ENCODE measurements at places on chromosomes 3 and 15.

GRCh38 chr3:26118165-26118564, 328.3 kb downstream of the OXSM start:
- no peak for DNase-seq

DNA sequence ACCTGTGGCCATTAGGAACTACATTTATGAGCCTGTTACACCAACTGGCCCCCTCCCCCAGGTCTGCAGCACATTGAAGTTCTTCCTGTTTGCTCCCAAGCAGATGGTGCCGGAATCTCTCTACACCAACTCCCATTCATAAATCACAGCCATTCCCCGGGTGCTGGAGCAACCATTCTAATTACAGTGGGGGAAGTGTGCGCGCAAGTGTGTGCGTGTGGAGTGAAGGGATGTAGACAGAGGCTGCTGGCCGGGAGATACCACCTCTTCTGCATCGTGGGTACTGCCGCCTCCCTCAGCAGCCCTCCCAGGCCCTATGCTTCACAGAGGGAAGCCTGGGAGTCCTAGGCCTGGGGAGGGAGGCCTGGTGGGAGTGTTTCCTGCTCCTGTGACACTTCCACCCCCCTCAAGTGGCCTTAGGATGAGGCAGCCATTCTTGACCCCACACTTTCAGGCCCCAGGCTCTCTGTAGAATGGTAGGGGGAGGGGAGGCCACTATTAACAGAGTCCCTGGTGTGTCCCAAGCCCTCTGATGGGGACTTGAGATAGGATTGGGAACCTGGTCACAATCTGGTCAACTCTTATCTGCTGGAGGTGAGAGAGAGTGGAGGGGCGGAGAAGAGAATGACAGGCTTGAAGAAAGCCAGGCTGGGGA, 69.1 kb downstream of the MAGEF1 start:
- DNase-seq, result no peak

DNA sequence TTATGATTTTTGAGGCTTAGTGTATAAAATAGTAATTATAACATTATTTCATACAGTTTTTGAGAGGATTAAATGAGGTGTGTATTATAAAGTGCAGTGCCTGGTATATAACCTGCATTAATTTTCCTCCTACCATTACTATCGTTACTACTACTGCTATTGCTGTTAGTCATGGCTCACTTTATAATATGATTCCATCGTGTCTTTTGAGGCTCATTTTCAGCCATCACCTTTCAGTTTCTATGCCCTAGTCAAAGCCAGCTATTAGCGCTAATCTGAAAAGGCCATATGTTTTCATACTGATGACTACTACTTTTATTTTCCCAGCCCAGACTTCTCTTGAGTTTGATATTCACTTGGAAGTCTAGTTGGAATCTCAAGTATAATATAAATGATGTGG, 5.5 kb downstream of the MEF2A start:
- no peak for DNase-seq

DNA sequence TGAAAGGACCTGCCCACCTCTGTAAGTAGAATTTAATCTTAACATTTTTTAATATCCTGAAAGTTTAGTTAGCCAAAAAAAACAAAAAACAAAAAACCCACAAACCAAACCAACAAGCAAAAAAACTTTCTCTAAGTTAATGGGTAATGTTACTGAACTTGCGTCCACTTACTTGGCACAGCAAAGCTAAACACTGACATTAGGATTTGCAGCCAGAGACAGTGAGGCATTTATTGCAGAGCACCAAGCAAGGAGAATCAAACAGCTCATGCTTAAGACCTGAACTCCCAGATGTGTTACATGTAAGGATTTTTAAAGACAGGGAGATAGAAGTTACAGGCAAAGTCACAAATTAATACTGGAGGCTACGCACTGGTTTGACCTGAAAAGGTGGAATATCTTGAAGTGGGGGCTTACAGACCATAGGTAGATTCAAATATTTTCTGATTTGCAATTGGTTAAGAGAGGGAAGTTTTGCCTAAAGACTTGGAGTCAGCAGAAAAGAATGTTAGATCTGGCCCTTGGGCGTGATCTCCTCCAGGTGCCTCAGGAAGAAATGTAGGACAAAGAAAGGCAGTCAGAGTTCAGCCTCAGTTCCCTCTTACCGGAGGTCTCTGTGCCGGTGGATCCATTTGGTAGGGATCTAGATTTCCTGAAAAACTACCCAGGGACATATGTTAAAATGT, 205.0 kb downstream of the ADAMTSL3 start:
- no peak for DNase-seq

DNA sequence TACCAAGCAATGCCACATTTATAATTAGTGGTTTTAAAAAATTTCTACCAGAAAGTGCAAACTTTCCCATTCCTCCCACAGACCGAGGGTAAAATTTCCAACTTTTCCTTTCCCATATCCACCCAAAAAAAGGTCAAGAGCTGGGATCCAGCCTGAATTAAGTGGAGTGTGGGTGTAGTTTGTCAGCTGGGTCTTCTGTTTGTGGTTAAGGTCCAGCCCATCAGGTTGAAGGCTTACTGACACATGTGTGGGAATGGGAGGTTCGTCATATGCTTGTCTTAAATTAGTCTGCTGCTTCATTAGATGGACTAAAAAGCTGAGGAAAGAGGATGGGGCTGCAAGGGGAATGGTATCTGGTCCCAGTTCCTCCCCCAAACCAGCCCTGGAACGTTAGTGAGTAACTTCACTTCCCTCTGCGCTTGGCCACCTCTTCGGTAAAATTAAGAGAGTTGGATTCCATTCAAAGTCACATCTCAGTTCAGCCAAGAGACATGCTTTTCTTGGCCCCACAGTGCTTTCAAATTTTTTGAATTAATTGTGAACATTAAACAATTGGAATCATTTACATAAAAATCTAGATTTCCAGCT, 59.0 kb upstream of the PLCL2 start:
- DNase-seq, result no peak

GRCh38 chr3:24929521-24929920, 434.9 kb upstream of the THRB start:
- DNase-seq, result no peak

GRCh38 chr3:145815707-145816413, 345.1 kb downstream of the PLOD2 start:
- no peak for DNase-seq

DNA sequence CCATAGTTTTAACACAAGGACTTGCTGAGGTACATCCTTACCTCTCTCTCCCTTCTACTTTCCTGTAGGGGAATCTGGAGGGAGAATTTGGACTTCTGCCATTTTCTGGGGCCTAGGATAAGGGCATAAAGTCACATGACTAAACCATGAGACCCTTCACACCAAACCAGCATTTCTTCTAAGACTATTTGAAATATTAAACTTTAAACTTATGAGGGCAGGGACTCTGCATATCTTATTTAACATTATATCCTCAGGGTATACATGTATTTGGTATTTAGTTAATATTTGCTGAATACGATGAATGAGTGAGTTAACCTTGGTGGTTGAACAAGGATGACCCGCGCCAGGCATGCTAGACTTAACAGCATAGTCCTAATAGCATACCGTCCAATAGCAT, 63.4 kb downstream of the USP13 start:
- DNase-seq, result no peak

DNA sequence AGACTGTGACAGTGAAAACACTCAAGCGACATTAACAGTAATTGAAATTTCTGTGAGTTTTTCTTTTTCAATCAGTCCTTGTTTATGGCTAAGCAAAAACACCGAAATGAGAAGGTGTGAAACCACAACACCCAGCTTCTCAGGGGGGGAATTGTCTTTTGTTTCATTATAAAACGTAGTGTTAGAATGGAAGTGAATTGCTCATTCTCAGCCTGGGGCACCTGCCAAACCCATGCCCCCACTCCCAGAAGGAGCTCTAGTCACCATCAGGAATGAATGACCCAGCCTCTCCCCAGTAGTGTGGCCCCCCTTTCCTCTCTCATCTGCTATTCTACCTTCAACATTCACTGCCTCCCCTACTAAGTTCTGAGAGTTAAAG, 185.8 kb upstream of the CFAP20DC start:
- DNase-seq, result no peak

DNA sequence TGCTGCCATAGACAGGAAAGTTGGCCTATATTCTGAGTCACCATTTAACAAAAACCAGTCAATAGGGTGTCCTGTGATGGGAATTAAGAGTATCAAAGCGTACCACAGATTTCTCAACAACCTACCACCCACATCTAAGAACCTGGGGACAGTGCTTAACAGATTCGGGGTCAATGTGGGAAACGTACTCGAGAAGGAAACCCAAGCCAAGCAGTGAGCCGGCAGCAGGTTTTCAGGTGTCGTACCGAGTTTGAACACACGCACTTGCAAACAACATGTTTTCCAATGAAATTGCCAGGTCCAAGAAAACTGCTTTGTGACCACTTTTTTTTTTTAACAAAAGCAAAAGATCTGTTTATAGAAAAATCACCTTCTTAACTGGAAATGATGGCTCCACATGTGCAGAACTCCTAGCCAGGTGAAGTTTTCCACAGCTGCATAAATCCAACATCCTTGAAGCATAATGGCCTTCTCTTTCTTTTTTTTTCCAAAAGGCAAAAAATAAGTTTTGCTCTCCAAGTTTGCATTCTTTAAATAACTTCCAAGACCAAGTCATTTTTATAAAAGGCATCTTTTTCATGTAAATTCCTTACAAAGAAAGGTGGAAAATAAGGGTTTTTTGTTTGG, 45.7 kb downstream of the ADAMTS17 start:
- DNase-seq, result no peak

GRCh38 chr15:33515121-33515520, 204.4 kb downstream of the RYR3 start:
- DNase-seq, result no peak

DNA sequence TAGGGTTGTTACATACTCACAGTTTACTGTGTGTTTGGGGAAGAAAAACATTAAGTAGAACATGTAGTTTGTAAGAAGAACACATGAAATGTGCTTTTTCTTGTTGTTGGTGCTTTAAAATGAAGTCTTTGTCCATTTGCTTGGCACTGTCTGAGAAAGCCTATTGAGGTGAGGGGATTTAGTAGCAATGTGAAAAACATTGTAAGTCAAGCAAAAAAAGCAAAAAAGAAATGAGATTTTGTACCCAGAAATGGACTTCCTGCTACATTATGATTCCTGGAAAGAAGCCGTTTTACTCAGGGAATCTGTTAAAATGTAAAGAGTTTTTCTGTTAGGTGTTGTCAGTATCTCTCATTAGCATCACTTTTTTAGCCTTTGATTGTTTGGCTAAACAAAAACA, 59.9 kb downstream of the KAT2B start:
- DNase-seq, result no peak

- no peak for DNase-seq
These were observed 250.5 kb downstream of the SHQ1 start for GRCh38 chr3:72597756-72598195.

GRCh38 chr3:131795390-131796090, 239.3 kb downstream of the CPNE4 start:
- DNase-seq, result no peak

DNA sequence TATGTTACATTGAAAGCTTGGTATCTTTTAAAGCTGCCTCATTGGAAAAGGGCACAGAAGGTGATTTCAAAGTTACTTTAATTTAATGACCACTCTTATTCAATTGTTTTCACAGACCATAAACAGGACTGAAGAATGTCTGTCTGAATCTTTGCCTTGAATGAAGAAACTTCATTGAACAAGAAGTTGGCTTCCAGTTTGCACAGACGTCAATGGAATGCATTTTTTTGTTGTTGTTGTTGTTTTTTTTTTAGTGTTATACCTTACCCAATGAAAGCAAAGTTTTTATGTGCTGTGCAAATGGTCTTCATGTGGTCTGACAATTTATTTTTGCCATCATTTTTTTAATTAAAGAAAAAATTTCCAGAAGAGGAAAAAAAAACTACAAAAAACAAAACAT, 602.7 kb upstream of the TGFBR2 start:
- no peak for DNase-seq

DNA sequence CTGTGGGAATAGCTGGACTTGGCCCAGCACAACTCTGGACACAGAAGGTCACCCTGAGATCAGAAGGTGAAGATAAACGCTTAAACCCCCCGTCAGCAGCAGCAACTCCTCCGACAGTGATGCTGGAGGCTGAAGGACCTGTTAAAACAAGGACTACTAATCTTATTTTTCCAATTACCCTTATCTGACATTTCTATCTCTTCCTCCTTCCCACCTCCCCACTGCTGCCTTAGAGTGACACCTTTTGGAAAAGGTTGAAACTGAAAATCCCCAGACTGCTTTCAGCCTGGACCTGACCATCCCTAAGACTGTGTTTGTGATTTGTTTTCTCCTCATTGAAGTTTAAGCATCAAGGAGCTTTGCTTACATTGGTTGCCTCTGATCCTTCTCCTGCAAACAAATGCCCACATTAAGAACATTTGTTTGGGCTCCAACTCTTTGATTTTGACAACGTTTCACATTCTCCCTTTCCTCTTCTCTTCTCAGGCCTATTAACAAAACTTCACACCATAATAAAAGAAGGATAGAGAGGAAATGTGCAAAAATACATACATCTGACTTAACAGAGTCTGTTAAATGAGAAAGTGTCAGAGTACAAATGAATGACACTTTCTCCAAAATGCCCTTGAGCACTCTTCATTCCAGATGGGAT, 410.6 kb upstream of the WNT5A start:
- DNase-seq, result no peak

GRCh38 chr15:65762914-65763787, 28.9 kb downstream of the DENND4A start:
- no peak for DNase-seq

DNA sequence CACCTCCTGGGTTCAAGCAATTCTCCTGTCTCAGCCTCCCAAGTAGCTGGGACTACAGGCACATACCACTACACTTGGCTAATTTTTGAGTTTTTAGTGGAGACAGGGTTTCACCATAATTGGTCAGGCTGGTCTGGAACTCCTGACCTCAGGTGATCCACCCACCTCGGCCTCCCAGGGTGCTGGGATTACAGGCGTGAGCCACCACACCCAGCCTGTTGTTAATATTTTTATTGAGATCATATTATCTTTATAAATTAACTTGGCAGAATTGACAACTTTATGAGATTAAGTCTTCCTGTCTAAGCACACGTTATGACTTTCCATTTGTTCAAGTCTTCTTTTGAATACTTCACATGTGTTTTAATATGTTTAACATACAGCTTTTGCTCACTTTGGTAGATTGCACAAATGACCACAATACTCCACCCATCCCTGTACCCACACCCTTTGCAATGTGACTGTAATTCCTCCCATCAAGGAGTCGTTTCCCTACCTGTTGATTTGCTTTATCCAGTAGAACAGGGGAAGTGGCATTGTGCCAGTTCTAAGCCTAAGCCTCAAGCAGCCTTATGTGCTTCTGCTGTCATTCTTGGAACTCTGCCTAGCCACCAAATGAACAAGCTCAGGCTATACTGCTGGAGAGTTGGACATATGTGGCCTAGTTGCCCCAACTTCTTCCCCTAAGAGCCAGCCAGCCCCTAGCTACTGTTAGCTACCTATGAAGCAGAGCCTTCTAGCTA, 8.2 kb downstream of the XYLB start:
- DNase-seq, result no peak

GRCh38 chr3:61269435-61269834, 18.2 kb upstream of the FHIT start:
- no peak for DNase-seq

Measured in cardiac septum (tissue), 1 donor.